ENCODE measurements at places on chromosomes 3 and 15.

GRCh38 chr3:194953291-194953690 is 267.6 kb downstream of the FAM43A start:
- DNase-seq, result no peak

DNA sequence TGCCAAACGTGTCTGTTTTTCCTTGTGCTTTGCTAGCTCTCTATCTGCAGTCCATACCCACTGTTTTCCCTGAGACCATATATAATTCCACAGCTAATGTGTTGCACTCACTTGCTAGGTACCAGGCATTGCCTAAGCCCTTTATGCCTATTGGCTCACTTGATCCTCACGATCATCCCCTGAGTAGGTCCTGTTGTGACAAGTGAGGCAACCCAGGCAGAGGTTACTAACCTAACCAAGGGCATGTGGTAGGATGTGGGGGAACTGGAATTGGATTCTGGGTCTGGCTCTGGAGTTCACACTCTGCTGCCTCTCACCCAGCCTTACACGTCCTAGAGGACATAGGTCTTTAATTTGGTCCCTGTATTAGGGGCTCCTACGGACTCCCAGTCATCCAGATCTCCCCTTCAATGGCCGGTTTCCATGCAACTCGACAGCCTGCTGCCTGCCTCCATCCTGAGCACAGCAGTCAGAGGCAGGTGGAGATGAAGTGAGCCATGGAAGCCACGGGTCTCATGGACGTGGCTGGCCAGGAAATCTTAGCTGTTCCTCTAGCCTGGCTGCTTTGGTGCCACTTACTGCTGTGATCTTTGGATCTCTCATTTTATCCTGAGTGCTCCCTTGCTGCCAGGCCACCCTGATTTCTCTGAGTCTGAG is 38.9 kb upstream of the MYZAP start:
- no peak for DNase-seq

GRCh38 chr3:50358911-50359759 is at the start of gene TMEM115:
TMEM115 (minus strand) TSS chr3:50359521; CDS start chr3:50359063, 458 bp downstream.
- peak; percentile 91 for DNase-seq

DNA sequence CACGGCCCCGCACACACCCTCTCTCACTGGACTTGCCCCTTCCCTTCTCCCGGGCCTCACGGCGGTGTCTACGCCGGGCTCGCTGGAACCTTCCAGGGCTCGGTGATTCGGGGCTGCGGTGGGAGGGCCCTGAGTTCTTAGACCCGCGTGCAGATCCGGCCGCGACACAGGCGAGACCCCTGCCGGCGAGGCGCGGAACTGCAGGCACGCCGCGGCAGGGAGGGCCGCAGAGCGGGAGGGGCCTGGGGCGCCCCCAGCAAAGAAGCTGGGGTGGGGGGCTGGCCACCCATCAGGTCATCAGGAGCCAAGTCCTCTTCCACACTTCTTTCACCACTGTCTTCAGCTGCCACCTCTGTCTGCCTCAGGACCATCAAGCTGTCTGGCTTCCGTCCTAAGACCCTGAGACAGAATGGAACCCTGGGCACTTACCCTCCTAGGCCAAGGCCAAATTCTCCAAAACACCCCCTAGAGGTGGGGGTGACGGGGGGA is 164.5 kb downstream of the XXYLT1 start:
- peak; percentile 74 for DNase-seq

DNA sequence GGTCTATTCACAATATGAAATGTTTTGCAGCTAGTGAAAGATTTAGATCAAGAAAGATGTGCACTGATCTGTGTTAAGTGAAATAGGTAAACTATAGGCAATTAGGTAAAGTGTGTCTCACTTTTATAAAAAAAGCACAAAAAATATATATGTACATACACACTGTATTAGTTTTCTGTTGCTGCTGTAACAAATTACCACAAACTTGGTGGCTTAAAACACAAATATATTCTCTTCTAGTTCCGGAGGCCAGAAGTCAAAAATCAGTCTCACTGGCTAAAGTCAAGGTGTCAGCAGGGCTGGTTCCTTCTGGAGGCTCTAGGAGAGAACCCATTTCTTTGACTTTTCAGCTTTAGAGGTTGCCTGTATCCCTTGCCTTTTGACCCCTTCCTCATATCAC is 11.1 kb downstream of the FAH start:
- no peak for DNase-seq

DNA sequence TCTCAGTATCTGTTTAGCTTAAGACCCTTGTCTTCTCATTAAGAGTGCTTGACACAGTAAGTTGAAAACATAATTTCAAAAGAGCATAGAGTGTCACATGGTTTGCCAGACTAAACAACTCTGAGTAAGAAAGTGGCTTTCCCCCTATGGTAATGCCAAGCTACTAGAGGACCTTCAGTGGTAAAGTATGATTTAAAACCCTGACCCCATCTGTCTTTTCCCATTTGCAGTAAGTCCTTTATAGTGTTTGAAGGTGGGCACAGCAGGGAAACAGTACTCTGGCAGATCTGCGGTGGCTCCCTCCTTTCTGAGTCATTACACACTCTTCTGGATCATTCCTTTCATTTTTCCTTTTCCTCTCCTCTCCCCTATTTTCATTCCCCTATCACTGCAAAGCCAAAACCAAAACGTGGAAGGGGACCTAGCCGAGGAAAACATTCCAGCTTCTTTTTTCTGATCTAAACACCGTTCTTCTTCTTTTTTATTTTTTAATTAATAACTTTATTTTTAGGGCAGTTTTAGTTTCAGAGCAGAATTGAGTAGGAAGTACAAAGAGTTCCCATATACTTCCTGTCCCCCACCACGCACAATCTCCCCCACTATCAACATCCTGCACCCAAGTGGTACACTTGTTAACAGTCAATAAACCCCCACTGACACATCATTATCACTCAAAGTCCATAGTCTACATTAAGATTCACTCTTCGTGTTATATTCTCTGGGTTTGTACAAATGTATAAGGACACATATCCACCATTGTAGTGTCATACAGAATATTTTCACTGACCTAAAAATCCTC is 74.7 kb downstream of the PPARG start:
- DNase-seq, result no peak

DNA sequence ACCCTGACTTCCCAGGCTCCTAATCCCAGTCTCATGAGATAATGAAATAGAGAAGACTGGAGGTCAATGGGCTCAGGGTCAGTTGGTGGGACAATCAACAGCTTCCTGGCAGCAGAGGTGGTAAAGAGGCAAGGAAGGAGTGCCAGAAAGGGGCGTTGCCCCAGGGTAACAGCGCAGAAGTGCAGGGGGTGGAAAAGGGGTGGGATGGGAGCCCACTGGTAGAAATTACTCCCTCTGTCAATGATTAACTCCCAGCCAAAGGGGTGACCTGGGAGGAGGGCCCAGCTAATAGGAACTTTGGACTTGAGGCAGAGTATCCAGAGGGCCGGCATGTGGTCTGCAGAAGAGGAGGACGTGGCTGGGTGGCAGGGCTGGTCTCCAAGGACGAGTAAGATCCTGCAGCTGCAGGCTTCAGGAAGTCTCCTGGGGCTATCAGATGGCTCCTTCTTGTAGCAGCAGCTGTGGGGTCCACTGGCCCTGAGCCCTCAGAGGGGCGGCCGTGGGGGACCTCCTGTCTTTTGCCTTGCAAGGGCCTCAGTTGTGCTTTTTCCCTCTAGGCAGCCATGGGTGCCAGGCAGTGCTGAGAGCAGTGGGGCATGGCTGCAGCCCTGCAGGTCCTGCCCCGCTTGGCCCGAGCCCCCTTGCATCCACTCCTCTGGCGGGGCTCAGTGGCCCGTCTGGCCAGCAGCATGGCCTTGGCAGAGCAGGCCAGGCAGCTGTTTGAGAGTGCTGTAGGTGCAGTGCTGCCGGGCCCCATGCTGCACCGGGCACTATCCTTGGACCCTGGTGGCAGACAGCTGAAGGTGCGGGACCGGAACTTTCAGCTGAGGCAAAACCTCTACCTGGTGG is 2.3 kb downstream of the GLYCTK start:
- no peak for DNase-seq

DNA sequence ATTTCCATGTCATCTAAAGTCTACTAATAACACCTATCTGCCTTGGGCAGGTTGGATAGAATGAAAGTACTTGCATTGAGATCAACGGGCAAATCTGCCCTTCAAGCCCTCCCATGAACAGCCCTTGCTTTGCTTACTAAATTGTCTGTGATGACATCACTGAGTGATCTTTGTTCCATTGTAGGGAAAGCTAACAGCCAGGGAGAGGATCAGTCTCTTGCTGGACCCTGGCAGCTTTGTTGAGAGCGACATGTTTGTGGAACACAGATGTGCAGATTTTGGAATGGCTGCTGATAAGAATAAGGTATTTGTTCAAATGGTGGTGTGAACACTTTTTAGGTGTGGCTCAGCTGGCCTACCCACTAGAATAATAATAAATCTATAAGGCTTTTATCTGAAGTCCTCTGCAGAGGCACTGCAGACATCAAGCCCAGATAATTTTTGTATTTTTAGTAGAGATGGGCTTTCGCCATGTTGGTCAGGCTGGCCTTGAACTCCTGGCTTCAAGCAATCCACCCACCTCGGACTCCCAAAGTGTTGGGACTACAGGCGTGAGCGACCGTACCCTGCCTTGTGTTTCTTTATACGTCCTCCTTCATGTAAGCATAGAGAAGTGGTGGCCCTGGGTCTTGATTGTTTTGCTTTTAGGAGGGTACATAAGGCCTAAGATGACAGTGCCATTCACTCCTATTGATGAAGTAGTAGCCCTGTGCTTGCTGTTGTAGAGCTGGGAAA is 5.7 kb downstream of the PCCB start:
- DNase-seq, result no peak

- DNase-seq, result no peak
Measured at GRCh38 chr15:40830884-40831283, 2.4 kb upstream of the PPP1R14D start.

DNA sequence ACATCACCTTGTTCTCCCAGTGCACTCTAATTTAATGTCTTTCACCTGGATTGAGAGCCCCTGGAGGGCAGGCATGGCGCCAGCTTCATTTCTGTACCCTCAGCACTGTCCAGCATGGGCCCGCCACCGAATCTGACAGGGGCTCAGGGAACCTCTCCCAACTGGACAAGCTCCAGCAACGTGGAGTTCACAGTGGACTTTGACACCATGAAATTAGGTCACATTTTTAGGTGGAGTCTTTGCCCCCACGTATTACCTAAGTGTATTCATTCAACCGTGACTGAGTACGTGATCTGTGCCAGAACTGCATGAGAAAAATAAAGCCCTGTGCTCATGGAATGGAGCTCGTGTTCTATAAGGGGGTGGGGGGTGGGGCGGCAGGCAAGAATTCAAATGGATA is 94.1 kb upstream of the ATP2B2 start:
- DNase-seq, result no peak

GRCh38 chr3:16118396-16118795 is 56.1 kb upstream of the GALNT15 start:
- no peak for DNase-seq

- no peak for DNase-seq
Measured at GRCh38 chr3:42216302-42216701, 49.7 kb downstream of the CCK start.

DNA sequence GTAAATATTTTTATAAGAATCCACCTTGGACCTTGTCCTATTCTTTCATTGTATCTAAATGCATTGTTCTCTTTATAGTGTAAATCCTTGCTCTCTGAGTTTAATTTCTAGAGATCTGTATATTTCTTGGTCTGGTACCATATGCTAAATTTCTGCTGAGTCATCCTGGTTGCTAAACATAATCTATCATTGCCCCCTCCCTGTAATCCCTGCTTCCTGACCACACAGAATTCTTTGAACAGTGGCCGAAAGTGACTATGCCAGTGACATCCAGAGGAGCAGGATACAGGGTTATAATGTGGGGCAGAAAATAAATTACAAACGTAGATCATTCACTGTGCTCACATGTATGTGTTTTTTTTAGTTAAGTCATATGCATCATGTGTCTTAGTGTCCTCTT is 143.1 kb downstream of the DIPK2A start:
- DNase-seq, result no peak

- DNase-seq, result no peak
Measured at GRCh38 chr3:30895329-30895728, 868 bp upstream of the GADL1 start.

DNA sequence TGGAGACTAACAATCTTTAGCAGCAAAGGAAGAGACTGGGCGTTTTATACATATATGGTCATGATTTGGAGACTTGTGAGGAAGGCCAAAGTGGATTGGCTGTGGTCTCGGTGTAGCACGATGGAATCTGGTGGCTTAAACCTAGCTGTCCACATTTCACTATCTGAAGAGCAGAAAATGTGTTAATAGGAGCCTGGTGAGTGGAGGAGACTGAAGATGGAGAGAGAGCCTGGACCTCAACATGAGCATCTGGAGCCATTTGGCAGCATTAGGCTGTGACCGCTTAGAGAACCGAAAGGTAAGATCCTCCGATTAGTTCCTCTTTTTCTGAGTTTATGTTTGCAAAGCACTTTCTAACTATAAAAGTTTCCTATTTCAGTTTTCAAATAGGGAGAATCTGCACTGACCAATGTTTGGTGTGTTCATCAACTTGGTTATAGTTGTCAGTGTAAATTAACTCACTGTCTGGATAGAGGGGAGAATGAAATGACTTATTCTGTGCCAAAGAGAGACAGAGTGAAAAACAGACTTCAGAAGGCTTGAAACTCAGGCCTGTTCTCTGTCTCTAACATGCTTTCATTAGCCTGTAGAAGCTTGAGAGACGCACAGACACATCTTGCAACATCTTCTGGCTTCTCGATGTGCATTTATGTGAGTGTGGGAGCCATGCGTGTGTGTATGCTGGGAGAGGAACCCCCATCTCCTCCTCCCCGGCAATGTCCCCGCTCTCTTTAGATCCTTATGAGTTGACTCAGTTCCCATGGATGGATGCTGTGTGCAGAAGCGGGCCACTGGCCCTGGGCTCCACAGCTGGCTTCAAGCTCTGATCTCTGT is 244.7 kb upstream of the TBL1XR1 start:
- no peak for DNase-seq

- DNase-seq, result no peak
Measured at GRCh38 chr15:101193806-101194545, 57.9 kb downstream of the CHSY1 start.

DNA sequence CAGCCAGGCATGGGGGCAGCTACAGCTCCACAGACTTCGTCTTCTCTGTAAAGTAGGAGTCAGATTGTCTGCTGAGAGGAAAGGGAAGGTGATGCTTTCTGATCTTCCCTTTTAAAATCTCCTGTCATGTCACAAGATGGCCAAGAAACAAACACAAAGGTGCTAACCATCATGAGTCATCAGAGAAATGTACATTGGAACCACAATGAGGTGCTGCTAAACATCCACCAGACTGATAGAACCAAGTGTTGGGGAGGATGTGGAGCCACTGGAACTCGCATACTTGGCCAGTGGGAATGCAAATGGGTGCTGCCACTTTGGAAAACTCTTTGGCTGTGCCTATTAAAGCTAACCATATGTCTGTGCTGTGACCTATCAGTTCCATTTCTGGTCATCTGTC is 268.8 kb downstream of the SLCO3A1 start:
- no peak for DNase-seq

DNA sequence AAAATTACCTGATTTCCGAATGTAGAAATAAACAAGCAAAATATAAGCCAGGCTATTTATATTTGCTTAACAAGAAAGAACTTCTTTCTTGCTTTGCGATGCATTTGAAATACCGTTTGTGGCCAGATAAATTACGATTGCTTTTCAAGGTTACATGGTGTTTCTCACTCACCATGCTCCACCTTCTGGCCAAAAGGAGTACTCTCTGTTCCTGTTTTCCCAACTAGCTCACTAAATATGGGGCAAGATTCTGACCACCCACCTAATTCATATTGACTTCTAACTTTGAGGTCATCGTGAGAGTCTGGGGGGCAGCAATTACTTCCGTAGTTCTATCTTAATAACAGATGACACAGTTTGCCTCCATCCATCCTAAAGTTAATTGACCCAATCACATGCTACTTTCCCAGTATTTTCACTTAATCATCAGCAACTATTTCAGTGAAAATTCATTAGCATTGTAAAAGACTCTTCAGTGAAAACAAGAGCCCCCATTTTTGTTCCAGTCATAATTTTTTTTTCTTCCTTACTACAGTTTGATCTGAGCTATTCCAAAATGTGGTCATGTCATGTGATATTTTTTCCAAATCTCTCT is 25.9 kb downstream of the ACP3 start:
- peak; percentile 16 for DNase-seq
